Endothelial cell (in vitro differentiated cells): ENCODE measurements at places on chromosomes 6 and 20.

DNA sequence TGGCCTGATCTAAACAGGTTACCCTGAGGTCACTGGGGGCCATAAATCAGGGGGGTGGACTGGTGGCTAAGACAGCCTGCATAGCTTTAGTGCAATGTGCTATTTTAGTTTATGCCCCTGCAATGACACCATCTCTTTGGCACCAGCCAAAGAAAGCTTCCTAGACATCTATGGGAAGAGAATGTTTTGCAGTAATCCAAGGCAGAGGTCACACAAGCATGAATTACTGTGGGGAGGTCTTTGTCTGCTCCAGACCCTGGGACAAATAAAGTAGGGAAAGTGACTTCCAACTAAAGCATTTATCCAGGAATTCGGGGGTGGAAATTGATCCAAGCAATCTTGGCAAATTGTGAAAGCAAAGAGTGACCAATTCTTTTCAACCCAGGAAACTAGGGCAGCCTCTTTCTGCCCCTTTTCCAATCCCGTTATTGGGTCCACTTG lies 5.3 kb downstream of the RIPOR2 start:
- DNase-seq: no peak

- DNase-seq: no peak
Measured at GRCh38 chr20:33470866-33471265, 19.0 kb upstream of the CBFA2T2 start.

- no peak for DNase-seq
Measured at GRCh38 chr20:4342609-4343008, 327.3 kb upstream of the RNF24 start.

DNA sequence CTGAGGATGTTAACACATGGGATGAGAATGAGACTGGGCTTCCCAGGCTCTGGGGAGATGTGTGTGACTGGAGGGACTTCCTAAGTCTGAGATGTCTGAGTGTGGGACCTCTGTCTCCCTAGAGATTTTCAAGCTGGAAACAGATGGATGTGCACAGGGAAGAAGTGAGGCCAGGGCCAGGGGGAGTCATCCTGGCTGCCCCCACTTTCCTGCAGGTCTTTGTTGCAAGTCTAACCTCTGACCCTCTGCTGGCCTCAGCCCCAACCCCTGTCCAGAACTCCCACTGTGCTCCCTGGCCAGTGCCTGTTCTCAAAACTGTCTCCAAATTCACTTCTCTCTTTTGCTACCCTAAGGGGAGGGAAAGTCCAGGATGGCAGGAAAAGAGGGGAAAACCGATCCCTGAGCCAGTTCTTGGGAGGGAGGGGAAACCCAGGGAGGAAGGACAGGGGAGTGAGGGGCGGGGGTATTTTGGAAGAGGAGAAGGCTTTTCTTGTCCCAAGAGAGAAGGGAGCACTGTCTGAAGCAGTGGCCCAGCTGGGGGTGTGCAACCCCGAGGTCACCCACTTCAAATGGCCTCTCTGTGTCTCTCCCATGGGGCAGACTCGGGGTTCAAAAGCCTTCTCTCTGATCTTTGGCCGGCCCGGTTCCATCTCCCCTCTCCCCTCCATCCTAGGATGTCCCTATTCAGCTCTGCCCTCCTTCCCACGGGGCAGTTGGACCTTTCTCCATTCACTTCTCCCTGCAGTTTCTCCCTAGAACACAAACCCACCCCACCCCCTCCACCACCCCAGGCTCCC lies 3.1 kb downstream of the PPP1R18 start:
- DNase-seq: no peak

DNA sequence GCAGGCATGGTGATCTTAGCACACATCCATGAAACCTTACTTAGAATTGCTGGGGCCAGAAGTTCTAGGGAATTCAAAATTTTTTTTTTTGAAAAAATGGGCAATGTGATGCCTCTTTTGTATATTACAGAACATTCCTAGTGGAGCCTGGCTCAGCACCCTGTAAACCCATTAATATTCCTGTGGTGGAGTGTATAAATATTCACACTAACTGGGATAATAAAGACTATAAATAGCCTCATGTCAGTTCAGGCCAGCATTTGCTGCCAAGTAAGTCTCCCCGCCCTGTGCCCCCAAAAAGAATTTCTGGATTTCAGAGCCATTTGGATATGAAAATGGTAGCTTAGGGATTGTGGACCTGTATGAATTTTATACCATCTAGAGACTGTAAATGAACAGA lies 14.8 kb downstream of the BANF2 start:
- DNase-seq: no peak

DNA sequence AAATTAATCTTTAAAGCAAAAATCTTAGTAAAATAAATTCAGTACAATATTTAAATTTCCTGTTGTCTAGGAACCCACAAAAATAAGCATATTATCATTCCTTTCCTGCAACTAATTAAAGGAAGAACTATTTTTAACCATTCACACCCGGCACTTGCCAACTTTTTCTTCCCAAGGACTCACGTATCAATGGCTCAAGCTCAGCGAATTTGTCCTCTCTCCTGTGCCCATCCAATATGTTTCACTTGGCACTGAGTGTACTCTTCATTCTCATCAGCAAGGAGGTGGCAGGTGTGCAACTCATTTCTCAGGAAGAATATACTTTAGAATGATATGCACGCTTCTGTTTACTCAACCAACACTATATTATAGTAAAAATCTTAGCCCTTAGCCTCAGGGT lies 419.4 kb downstream of the C6orf118 start:
- no peak for DNase-seq

DNA sequence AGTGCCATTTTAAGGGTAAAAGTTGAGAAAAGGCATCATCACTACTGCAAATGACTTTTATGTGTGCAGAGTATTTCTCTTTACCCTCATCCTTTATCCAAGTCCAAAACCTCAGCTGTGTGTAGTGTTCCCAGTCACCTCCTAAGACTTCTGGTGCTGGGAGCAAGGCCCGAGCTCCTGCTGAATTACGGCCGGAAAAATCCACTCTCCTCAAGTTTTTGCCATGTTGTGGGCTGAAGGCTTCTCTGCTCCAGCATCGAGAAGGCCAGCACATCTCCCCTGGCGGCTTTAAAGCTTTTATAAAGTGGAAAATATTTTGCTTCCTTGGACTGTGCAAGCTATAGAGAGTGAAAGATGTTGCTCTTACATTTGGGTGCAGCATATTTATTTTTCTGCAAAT lies 153.2 kb upstream of the THBS2 start:
- DNase-seq: no peak
